Stimulated activated CD8-positive, alpha-beta memory T cell treated with anti-CD3 and anti-CD28 coated beads, Interleukin-7, amount 100 ng/mL, for 24 hours (primary cell): ENCODE measurements at places on chromosomes 6 and 20.
A peak's percentile ranks its signal among the peaks of the same experiment; 100 is the strongest.

DNA sequence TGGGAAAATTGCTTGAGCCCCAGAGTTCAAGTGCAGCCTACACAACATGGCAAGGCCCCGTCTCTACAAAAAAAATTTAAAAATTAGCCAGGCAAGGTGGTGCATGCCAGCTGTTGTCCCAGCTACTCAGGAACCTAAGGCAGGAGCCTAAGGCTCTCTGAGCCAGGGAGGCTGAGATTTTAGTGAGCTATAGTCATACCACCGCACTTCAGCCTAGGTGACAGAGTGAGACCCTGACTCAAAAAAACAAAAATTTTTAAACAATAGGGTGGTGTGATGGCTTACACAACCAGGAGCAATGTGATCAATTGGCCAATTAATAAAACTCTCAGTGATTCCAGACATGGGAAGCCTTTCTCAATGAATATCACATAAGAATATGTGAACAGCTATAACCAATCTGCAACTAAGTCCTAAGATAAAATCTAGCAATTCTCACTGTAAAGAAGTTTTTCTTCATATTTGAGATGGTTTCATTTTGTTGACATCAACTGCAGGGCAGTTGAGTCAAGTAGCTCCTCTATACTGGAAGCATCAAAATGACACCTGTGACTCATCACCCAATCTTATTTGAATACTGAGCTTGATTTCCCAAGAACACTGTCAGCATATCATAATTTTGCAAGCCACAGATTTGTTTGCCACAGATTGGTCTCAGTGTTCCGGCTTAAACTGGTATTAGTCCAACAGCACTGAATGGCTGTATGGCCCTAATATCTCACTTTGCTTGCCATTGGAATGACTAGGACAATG, 169.0 kb upstream of the GJE1 start:
- DNase-seq = no peak

- DNase-seq = no peak
Measured at GRCh38 chr6:84141521-84141920, 85.9 kb downstream of the CEP162 start.

- no peak for DNase-seq
Measured at GRCh38 chr6:50089911-50090310, 40.2 kb upstream of the DEFB112 start.

- DNase-seq = no peak
Measured at GRCh38 chr6:42790549-42791181, 8.8 kb downstream of the BICRAL start.

DNA sequence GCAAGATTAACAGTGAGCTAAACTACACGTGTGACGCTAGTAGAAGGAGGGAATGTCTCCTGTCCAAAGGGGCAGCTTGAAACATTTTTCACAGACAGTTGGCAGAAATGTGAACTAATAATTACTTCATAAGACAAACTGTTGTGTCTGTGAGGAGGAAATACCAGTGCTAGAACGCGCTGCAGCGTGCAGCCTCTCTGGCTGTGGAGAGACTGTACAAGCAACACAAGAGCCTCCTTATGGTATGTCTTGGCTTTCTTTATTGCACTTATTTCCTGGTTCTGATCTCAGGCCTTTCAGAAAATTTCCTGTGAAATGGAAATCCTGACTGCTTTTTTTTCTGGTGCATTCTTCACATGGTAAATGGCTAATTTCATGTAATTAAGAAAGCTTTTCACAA, 25.3 kb upstream of the TIAM2 start:
- no peak for DNase-seq

GRCh38 chr6:31896856-31897611, 464 bp downstream of the EHMT2 start:
- DNase-seq = no peak

DNA sequence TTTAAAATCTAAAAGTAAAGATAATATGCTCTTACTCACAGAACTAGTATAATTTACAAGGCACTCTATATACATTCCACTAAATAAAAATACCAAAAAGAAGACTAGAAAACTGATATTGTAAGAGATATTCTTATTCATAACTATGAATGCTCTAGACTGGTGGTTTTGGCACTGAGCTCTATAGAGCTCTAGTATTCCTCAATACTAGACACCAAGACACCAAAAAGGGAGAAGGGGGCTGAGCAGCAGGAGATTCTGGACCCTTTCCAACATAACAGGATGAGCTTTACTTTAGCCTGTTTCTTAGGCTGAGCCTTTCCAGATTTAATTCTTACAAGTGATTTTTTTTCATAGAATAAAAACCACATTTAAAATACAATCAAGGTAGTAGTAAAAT, 173.6 kb downstream of the COL21A1 start:
- DNase-seq = no peak

- DNase-seq = no peak
Measured at GRCh38 chr6:149459761-149460160, 25.1 kb downstream of the ZC3H12D start.

DNA sequence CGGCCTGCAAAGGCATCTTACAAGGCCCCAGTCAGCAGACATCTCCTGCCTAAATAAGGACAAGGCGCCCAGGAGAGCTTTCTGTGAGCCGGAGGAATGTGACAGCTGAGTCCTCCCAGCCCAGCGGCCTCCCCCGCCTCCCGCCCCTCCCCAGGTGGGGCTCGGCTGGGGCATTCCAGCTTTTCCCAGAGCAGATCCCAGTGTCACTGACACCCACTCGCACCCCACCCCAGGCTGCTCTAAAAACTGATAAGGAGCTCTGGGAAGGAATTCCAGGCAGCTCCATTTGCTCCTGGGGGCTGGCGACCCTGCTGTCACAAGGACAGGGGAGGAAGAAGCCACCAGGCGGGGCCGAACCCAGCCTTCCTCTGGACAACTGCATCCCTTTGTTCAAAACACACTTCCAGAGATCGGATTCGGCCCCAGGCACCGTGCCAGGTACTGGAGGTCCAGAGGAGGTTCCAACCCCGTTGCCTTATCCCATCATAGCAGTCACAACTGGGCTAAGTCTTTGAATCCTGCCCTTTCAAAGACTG, 49.7 kb downstream of the JPH2 start:
- no peak for DNase-seq

DNA sequence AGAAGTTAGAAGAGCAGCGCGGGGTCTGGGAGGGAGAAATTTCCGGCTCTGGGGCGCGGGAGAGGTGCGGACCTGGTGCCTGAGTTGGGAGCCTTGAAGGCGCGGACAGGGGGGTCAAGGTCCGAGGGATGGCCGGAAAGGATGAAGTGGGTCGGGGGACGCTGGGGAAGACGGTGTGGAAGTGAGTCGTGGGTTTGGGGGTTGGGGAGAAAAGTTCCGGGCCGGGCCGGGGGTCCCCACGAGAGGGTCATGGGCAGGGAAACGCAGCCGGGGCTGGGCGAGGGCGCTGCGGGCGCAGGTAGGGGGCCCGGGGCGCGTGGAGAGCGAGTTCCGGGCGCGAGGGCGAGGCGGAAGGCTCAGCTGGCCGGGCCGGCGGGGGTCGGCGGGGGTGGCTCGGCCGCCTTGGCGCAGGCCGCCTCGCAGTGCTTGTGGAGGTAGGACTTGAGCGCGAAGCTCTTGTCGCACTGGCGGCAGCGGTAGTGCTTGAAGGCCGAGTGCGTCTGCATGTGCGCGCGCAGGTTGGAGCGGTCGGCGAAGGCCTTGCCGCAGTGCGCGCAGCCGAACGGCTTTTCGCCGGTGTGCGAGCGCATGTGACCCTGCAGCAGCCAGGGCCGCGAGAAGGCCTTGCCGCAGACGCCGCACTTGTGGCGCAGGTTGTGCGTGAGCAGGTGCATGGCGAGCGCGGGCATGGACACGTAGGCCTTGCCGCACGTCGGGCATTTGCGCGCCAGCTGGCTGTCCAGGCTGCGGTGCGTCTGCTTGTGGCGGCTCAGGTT, 10.5 kb upstream of the SRXN1 start:
- DNase-seq = no peak

DNA sequence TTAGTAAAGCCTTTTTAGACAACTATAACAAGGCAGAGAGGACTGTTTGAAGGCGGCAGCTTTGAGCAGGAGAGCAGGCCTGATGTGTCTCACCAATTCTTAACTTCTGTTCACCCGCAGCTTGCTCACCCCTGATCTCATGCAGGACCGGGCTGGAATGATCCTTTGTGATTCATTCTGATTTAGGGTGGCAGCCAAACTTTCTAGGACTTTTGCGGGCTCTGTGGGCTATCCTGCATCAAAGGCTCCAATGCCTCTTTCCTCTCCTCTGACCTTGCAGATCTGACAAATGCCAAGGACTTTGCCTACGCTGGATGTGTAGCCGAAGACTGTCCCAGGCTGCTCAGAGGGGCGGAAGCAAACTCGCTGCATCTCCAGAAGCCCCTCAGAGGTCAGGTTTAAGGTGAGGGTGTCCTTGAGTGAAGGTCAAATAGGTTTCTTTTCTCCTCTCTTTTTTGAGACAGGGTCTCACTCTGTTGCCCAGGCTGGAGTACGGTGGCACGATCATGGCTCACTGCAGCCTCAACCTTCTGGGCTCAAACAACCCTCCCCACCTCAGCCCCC, 72.3 kb downstream of the VEGFA start:
- DNase-seq = no peak

DNA sequence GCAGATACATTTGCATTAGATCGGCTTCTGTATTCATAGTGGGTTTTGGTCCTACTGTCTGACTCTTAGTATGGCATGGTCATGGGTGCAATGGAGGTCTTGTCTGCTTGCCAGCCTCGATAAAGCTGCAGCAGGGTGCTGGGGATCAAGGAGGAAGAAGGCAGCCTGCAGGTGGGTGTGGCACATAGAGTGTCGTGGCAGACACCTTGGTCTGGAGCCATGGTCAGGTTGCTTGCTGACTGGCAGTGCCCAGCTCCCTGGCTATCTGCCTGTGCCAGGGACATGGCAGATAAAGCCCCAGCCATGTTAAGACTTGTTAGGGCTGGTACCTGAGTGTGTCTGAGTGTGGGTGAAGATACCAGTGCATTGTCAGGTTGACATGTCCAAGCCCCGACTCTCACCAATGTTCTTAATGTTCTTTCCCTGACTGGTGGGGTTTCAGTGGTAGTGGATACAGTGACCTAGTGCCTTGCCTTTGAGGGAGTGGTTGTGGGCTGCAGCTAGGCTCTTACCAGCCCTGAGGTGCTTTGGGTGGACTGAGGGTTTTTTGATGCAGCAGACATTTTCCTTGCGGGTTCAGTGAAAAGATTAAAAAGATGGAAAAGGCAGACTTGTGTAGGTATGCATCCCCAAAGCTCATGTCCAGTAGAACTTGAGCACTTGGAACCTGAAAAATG, 1.8 kb downstream of the FAM83D start:
- no peak for DNase-seq

- no peak for DNase-seq
Measured at GRCh38 chr6:142294679-142295078, 7.1 kb upstream of the ADGRG6 start.

DNA sequence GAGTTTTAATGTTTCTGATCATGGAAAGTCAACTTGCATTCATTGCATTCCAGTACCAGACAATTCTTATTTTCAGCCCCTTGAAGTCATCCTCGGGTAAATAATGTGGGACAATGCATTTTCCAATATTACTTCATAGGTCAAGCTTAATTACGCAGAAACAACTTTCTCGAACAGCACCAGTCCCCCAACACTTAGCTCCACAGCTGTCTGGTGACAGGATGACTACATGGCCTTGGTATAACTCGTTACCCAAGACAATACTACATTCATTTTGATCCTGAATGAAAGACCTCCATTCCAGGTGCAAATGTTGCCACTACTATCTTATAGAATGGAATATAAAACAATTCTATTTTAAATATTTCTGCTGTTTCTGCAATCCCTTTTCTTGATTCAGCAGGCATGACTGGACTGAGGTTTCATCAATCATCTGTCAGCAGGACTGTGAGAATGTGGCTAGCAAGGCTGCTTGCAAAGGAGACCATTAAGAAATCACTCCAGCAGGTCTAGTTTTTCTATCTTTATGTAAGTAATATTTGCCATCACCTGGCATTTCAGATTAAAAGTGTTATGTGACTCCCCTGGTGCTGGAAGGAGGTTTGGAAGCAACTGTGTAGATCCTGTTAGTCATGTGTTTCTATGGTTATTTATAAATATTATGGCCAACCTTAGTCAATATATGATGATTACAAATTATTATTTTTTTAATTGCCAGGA, 147.9 kb downstream of the HAO1 start:
- no peak for DNase-seq

GRCh38 chr6:161228921-161229591, 44.8 kb downstream of the AGPAT4 start:
- no peak for DNase-seq

- peak; percentile 37 for DNase-seq
Measured at GRCh38 chr6:30101444-30102413, 11.2 kb downstream of the TRIM31 start.

DNA sequence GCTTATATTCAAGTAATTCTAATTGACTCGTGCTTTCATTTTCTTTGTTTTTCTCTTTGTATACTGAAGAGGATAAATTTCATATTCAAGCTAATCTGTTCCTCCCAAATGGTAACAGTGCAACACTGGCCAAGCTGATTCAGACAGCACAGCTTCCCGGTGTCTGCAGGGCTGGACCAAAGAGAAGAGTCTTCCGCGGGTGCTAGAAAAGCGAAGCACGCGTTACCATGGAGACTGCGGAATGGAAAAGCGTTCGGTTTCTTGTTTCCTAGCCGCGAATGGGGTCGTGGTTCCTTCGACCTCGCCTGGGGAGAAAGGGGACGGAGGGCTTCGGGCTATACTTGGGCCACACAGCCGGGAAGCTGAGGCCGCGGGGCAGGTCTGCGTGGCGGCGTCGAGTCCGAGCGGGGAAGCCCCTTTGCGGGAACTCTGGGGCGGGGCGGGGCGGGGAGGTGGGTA, 6.2 kb upstream of the ZNF311 start:
- no peak for DNase-seq

DNA sequence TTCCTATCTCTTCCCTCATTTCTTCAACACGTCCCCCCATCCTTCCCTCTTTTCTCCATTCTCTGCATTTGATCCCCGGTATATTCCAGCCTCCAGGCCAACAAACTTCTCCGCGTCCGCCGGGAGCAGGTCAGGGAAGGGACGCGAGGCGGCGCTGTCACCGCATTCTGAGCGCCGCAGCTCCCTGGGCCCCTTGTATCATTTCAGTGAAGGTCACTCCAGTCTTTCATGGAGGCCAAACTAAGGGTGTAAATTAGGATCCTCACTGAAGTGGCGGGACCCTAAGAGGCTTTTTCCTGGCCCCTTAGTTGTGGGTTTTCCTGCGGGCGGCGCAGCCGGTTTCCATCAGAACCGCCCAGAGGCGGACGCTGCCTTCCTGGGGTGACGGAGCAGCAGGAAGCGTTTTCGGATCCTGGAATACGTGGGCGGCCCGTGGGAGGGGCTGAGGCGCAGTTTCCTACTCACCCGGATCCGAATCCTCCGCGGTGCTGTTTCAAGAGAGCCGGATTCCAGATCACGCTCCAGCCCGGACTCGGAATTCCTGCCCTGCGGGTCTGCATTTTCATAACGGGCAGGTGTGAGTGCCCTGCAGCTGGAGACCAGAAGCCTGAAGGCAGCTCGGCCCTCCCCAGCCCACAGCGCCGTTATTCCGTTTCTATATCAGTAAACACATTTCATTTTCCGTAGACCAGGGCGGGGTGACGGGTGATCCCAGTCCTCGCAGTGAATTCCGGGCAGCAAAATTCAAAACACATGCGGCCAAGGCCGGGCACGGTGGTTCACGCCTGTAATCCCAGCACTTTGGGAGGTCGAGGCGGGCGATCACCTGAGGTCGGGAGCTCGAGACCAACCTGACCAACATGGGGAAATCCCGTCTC, 3.6 kb upstream of the MICA start:
- no peak for DNase-seq
